Stimulated activated CD4-positive, alpha-beta T cell treated with anti-CD3 and anti-CD28 coated beads, Interleukin-15, amount 100 ng/mL, for 24 hours (primary cell): ENCODE measurements at places on chromosomes 12 and 14.

GRCh38 chr14:61331992-61332657 is 10.7 kb downstream of the PRKCH start:
- no peak for DNase-seq

- peak; percentile 20 for DNase-seq
These were observed 27.8 kb downstream of the PELI2 start for GRCh38 chr14:56145965-56146364.

DNA sequence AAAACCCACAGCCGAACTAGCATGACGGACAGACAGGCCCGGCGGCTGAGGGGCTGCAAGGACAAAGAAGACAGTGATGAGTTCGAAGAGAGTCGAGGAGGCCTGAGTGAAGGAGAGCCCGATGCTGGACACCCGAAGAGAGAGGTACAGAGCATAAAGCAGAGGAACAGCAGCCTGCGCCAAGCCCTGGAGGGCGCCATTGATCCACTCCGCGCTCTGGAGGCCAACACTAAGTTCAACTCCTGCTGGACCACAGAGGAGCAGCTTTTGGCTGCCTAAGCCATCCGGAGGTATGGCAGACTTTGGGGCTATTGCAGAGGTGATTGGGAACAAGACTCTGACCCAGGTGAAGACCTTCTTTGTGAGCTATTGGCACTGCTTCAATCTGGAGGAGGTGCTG is 7.8 kb upstream of the PLXNC1 start:
- DNase-seq, result peak; percentile 70

DNA sequence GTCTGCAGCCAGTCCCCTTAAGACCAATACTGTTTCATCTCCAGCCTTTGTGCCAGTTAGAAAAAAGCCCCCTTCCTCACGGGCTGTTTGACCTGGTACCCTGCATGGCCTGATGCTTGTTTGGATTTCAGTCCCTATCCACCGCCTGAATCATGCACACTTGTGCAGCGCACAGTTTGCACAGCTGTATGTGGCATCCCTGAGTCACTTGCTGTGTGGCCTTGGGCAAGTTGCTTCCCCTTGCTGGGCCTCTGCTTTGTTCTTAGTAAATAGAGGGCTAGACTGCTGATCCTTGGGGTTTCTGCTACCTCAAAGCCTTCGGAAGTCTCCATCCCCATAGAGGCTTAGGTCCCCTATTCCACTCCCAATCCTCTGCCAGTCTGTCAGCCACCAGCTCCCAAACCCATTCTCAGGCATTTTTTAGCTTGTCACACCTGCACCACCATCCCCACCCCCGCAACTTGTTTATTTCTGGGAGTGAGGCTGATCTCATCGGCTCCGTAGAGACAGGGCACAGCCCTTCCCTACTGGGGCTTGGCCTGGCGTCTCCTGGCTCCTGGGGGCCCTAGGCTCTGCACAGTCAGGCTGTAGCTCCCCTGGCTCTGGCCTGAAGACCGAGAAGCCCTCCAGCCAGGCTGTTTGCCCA is 8.8 kb downstream of the KRT80 start:
- DNase-seq, result no peak

DNA sequence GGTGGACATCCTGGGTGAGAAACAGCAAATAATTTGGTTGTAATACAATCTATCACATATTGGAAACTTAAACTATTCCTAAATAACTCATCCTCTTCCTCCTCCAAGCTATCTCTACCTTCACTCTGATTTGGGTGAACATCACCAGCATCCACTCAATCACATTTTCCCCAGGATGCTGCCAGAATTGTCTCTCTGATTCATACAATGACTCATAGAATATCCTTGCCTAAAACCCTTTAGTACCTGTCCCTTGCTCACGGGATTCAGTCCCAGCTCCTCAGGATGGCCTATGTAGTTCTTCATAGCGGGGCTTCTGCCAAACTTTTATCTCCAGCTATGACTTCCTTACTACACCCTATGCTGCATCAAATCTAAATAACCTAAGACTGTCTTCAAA is 146.8 kb downstream of the EMP1 start:
- DNase-seq, result no peak

- no peak for DNase-seq
These were observed 391.3 kb upstream of the FOXG1 start for GRCh38 chr14:28375295-28375694.

- DNase-seq, result no peak
These were observed 32.7 kb downstream of the CPM start for GRCh38 chr12:68900241-68900640.

DNA sequence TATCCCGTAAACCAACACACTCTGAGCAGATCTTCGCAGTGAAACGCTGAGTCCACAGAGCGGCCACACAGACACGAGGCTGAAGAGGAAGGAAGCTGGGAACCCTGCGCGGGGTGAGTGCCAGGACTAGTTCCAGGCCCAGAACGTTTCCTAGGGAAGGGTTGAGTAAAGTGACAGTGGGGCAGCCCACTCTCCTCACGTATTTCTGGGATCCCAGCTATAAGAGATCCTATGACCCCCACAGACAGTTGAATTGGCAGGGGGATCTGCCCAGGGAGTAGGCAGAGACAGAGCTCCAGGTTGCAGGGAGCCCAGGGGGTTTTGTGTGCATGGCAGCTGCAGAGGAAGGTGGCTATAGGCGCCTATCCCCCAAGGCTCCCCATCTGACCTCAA is 51.1 kb downstream of the GTF2A1 start:
- peak; percentile 17 for DNase-seq

DNA sequence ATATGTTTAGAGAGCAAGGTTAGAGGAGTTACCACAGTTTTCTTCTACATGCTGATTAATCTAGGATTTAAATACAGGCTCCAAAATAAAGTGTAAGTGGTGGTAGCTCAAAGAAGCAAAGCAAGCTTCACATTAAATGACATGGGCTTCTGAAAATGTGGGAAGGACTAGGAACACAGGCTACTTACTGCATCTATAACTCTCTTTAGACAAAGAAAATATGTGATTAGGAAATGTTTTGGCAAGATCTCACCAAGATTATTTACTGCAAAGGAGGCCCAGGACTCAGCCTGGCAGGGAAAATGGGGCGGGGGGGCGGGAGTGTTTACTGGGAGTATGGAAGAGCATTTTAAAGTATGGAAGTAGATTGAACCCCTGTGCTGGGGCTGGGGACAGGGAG is 39.4 kb downstream of the ETV6 start:
- no peak for DNase-seq

- DNase-seq, result no peak
These were observed 4.7 kb downstream of the NFYB start for GRCh38 chr12:104133321-104133720.

DNA sequence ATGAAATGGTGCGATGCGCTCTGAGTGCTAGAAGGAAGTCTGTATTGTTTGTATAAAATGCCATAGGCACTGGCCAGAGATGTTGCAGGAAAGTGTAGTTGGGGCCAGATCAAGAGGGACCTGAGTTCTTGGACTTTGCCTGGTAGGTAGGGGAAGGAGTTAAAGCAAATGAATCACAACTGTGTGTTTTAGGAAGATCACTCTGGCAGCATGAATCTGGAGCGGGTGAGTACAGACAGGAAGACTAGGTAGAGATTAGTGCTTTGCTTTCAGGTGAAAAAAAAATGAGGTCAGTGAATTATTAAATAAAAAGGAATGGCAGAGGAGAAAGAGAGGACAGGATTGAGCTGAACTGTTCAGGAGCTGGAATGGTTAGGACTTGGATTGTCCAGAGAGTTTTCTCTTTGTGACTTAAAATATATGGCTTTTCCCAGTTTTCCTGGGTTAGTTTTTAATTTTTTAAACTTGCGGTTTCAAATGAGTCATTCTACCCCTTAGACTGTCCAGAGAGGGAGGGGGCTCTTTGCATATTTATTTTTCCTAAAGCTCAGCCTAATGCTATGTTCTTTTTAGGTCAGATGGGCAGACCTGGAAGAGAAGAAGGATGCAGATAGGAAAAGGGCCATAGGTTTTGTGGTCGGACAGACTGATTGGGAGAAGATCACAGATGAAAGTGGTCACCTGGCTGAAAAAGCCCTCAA is 41.1 kb downstream of the PROX2 start:
- DNase-seq, result no peak

DNA sequence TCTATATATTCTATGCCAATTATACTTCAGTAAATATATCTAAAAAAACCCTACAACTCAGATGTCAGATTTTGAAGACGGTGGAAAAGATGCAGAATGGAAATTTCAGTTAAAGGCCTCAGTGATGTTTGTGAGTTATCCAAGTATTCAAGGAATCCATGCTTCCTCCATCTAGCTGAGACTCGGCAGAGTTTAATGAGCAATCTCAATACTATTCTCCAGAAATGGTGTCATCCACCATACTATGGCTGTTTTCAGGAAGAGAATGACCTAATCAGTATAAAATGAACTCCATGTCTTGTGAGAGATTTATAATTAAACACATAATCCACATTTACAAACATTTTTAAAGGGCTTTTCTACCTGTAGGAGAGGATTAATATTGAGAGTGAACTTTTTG is 66.0 kb downstream of the KLHL28 start:
- DNase-seq, result no peak

- DNase-seq, result no peak
These were observed 21.7 kb upstream of the KICS2 start for GRCh38 chr12:64243809-64244208.
